Left cardiac atrium (tissue), 4 donors: ENCODE measurements at places on chromosomes 6 and 20. TPM values are rescaled to one million over a fixed set of nuclear protein-coding genes. Genes with fewer than 3 reads are reported as not detected.

RSPO3 gene
- total RNA-seq, result 1.9 TPM

NRSN1 gene
- not detected for total RNA-seq

SNX5 gene
- 46.7 TPM for total RNA-seq

HTR1E gene
- total RNA-seq, result not detected

DNAH8 gene
- not detected for total RNA-seq

FAM83C gene
- total RNA-seq, result not detected

CST4 gene
- total RNA-seq, result not detected

ESF1 gene
- total RNA-seq, result 18.7 TPM

SMLR1 gene
- total RNA-seq, result not detected

HLA-DRB5 gene
- 27.1 TPM for total RNA-seq

CTAGE9 gene
- total RNA-seq, result not detected

OR2H1 gene
- total RNA-seq, result not detected

SIGLEC1 gene
- total RNA-seq, result 23.9 TPM

NMBR gene
- total RNA-seq, result not detected

ZNF311 gene
- 0.68 TPM for total RNA-seq

BPIFB1 gene
- not detected for total RNA-seq

BPIFB4 gene
- total RNA-seq, result not detected

CRISP3 gene
- not detected for total RNA-seq

NRN1 gene
- total RNA-seq, result 18.1 TPM

DLL1 gene
- 26.8 TPM for total RNA-seq

MAN1A1 gene
- total RNA-seq, result 30.3 TPM

EBF4 gene
- 4.4 TPM for total RNA-seq

MLN gene
- total RNA-seq, result not detected

KCNK15 gene
- total RNA-seq, result 2.2 TPM

SYCP2L gene
- total RNA-seq, result 0.59 TPM

PRDM1 gene
- 2.3 TPM for total RNA-seq

MEI4 gene
- total RNA-seq, result 0.85 TPM

SRMS gene
- not detected for total RNA-seq

FERMT1 gene
- total RNA-seq, result 1.1 TPM

ZSCAN23 gene
- total RNA-seq, result 1.1 TPM

UBD gene
- total RNA-seq, result not detected

PTPRT gene
- total RNA-seq, result 0.26 TPM

WFDC6 gene
- not detected for total RNA-seq

TRIM10 gene
- total RNA-seq, result not detected

RAET1L gene
- not detected for total RNA-seq

MUC22 gene
- total RNA-seq, result 0.06 TPM

PDE10A gene
- 9.4 TPM for total RNA-seq

MCHR2 gene
- not detected for total RNA-seq

TBX18 gene
- total RNA-seq, result 10.1 TPM

TMEM151B gene
- total RNA-seq, result not detected

SIRPG gene
- total RNA-seq, result 0.44 TPM

APOM gene
- 1.7 TPM for total RNA-seq

CLVS2 gene
- total RNA-seq, result not detected

MPC1 gene
- 273 TPM for total RNA-seq

ASXL1 gene
- total RNA-seq, result 32.1 TPM

WFDC2 gene
- 0.52 TPM for total RNA-seq

SLC22A2 gene
- total RNA-seq, result not detected
